ENCODE measurements at places on chromosomes 11 and 22.

GRCh38 chr22:38789606-38790005, 4.3 kb downstream of the DNAL4 start:
- DNase-seq, result no peak

GRCh38 chr11:33819278-33820035, 45.1 kb upstream of the FBXO3 start:
- DNase-seq, result no peak

DNA sequence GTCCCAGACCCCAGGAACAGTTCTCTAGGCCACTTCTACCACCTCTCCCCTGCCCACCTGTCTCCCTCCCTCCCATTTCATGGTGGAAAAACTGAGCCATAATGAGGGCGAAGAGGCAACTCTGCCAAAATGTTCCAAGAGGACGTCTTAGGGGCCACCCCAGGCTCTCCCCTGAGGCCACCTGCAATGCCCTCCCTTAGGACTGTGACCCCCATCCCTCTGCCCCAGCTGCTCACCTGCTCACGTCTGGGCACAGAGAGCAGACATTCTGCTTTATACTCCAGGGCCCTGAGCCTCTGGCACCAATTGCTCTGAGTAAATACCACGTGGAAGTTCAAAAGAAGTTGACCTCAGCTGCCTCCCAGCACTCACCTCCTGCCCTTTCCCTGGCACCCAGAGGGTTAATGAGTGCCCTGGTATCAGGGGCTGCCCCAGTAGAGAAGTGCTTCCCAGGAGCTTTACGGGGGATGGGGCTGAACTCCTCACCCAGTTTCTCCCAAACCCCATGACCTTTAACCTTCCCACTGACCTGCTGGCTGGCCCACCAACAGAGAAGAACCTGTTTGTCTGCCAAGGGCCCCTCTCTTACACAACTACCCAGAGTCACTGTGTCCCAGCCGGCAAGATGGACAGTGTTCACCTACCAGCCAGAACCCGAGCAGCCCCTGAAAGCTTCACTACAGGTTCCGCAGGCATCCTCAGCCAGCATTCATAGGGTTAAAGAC, 627 bp upstream of the APOA5 start:
- DNase-seq, result no peak

GRCh38 chr11:7636350-7636749, 37.0 kb downstream of the CYB5R2 start:
- no peak for DNase-seq

GRCh38 chr11:47950396-47950795, 30.0 kb upstream of the PTPRJ start:
- DNase-seq, result no peak

DNA sequence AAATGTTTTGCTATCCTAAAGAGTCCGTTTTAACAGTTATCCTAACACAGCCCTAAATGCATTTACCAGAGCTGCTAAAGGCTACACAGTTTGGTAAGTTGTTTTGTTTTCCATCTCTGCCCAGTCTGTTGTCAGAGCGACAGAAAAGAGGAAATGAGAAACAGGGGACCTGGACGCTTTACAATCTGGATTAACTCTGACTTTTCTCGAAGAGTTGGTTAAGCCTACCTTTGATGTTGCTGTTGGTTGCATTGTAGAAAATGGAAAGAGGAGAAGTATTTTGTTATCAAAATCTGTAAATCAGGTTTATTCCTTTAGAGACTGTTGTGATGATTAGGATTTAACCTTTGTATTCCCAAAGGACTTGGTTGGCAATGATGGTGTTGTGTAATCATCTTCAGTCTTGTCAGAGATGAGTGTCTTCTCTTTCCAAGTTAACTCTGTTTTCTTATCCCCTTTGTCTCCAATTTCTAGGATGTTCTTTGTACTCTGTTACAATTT, 481 bp downstream of the ANGPTL5 start:
- DNase-seq, result no peak

DNA sequence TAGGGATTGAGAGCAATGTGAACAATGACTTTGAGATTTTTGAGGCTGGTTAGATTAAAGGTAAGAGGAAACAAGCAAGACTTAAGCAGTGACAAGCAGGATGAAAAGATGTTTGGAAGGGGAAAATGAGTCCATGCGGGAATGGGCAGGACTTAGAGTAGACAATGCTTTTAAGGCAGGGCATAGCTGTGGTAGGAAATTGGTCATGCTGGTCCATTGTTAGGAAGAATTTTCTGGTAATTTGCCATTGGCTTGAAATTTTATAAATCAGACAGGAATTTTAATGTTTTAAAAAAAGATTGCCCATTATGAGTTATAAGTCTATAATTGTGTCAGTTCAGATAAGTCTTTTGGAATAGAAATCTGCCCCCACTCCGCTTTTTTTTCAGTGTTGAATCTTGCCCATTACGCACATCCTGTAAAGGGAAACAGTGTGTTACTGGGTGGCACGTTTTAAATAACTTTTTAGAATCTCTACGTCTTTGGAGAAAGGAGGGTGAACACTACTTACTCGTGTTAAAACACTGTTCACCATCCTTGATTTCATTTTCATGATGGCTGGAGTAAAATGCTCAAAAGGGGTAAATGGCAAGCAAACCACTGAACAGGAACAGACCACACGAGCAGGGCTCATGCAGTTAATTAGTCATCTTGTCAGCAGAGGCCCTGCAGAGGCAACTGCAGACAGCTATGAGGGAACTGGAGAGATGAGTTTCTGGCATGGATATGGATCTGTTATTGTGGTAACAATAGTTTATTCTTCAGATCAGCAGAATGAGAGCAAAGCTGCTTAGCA, 25.0 kb downstream of the SWAP70 start:
- DNase-seq, result no peak

DNA sequence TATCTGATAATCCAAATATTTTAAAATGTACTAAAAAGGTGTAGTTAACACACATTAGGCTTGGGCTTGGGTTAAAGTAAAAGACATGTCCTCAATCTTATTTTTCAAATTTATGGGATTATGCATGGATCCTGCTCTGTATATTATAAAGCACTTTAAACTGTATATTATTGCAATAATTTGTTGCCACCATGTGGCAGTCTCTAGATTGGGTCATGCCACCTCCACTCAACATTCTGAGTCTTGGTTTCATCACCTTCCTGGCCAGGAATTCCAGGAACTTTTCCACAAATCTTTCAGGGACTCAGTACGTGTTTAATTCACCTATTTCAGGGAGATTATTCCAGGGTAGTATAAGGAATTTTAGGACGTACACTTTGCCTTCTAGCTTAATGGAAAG, 695.5 kb downstream of the FAM181B start:
- DNase-seq, result no peak

GRCh38 chr22:42786606-42787356, 66.1 kb upstream of the A4GALT start:
- DNase-seq, result no peak

- DNase-seq, result no peak
Measured at GRCh38 chr22:43370036-43370435, 26.9 kb upstream of the SCUBE1 start.

- no peak for DNase-seq
Measured at GRCh38 chr22:21755851-21756284, 20.3 kb upstream of the YPEL1 start.

- no peak for DNase-seq
Measured at GRCh38 chr11:74446532-74446938, 20.8 kb downstream of the KCNE3 start.

DNA sequence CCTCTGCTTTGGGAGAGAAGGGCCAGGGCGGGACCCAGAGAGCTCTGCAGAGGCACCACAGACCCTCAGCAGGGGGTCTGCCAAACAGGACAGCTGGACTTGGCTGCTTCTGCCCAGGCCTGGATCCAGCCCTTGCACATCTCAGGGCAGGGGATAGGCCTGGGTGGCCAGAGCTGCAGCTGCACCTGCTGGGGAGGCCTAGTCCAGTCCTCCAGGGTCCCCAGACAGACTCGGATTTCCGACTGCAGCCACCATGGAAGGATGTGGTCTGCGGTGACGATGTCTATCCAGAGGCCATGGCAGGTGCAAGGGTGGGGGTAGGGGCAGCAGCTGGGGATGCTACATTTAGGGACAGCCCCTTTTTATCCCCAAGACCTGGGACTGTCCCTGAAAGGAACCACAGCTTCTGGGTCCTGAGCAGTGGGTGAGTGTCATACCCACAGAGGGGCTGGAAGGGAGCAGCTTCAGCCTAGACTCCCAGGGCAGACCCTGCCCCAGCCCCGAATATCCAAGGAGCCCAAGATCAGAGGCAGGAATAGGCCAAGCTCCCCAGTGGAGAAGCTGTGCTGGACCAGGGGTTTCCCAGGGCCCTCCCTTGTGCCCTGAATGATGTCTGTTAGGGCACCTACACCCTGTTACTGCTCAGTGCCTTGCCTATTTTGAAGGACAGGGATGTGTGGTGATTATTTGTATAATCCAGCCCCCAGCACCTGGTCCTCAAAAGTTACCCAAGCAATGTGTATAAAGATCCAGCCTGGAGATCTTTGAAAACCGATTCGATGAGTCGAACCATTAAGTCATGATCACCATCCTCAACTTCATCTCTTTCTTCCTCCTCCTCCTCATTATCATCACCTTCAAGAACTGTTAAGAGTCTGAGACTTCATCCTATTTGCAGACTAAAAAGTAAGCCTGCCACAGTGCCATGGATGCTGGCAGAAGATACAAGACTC, 2.5 kb upstream of the IGLL5 start:
- DNase-seq, result no peak

- DNase-seq, result no peak
Measured at GRCh38 chr11:26053966-26054365, 278.0 kb upstream of the ANO3 start.

- DNase-seq, result no peak
Measured at GRCh38 chr11:6194065-6194581, 4.9 kb upstream of the OR52W1 start.

DNA sequence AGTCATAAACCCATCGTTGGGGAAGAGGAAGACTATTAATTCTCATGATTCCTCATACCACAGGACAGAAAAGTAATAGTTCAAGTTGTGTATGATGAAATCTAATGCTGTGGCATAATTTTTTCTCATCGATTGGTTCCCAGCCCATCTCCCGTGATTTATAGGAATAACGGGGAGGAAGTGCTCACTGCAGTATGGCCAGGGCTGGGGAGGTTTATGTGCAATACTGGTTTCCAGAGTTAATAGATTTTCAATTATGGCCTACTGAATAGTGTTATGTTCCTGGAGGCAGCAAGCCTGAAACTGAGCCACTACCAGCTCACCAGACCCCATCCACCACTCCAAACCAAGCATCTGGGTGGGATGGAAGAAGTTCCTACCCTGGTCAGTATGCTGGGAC, 147.1 kb upstream of the NCAM1 start:
- no peak for DNase-seq

DNA sequence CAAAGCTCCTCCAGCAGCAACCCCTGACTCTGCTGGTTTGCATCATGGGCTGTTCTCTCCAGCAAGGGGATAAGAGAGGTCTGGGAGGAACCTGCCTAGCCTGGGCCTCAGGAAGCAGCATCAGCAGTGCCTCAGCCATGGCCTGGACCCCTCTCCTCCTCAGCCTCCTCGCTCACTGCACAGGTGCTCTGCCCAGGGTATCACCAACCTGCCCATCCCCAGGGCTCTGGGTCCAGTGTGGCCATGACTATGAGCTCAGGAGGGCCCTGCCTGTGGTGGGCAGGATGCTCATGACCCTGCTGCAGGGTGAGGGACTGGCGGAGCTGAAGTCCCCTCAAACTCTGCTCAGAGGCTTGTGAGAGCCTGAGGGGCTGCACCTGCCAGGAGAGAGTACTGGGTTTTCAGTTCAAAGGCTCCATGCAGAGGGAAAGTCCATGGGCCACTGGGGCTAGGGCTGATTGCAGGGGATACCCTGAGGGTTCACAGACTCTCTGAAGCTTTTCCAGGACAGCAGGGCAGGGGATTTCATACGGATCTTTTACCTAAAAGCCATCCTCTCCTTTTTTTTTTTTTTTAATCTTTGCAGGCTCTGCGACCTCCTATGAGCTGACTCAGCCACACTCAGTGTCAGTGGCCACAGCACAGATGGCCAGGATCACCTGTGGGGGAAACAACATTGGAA, 115.8 kb upstream of the IGLL5 start:
- DNase-seq, result no peak

DNA sequence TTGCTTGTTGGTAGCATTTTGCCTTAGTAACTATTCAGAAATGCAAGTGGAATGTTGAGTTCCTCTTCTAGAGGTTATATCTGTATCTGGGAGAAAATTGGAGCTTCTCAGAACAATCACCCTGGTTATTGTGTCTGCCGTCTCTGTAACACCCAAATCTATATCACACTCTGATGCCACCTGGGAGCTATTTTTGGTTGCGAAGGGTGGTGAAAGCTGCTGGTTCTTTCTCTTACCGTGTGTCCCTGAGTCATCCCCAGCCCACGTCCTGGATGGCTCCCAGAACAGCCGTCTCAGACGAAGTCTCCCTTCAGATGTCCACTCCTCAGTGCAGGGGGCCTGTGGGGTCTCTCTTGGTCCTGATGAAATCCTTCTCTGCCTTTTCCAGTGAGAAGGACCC, 83.5 kb downstream of the C22orf31 start:
- no peak for DNase-seq

DNA sequence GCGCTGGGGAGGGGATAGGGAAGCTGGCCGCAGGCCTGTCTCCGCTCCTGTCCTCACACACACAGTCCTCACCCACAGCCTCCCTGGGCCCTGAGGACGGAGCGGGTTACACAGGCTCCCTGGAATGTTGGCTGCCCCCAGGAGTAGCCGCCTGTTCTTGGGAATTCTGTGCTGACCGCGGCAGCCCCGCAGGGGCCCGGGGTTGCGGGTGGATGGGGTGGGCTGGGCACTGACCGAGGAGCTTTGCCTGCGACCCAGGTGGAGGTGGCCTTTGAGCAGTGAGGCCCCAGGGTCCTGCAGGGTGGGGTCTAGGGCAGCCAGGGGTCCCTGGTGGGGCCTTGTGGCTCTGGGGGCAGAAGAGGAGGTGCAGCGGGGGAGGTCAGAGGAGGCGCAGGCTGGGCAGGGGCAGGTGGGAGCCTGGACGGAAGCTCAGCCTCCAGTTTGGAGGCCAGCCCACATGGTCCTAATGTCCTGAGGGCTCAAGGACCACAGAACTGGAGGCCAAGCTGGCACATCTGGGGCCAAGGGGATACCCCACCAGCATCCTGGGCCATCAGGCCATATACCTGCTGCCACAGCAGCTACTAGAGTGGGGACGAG, 6.6 kb upstream of the MRGPRG start:
- no peak for DNase-seq

DNA sequence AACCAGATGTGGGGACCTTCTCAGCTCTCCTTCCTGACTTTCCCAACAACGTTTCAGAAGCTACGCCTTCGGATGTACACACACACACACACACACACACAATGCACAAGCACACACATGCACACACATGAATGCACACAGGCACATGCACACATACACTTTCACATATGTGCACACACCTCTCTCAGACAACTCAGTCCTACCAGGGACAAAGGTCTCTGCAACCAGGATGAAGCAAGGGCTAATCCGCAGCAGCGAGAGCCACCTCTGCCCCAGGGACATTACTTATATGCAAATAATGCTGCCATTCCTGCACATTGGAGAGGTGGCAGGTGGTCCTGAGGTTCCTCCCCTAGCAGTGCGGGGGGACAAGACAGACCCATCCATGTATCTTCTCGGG, 27.4 kb upstream of the LINC01488 start:
- DNase-seq, result no peak

GRCh38 chr11:22162756-22163155, 30.1 kb upstream of the ANO5 start:
- DNase-seq, result peak; percentile 50

GRCh38 chr22:46076651-46077339, 73.5 kb upstream of the PPARA start:
- DNase-seq, result no peak
